ENCODE measurements at places on chromosomes 4 and X.

DNA sequence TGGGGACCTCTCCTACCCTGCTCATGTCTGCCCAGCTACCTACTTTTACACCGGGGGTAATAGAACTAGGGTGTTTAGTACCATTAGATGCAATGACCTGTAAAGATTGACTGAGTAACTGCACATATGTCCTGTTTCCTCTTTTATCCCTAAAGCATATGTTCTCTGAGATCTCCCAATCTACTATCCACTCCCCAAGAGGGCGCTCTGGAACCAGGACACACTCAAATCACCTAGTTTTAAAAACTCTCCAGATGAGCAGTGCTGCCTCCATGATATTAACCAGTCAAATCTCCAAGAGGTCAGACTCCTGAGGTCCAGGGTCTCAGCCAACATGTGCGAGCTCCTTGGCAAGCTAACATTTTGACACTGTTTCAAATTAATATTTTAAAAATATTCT, 87.0 kb upstream of the TSPAN5 start:
- no peak for DNase-seq

DNA sequence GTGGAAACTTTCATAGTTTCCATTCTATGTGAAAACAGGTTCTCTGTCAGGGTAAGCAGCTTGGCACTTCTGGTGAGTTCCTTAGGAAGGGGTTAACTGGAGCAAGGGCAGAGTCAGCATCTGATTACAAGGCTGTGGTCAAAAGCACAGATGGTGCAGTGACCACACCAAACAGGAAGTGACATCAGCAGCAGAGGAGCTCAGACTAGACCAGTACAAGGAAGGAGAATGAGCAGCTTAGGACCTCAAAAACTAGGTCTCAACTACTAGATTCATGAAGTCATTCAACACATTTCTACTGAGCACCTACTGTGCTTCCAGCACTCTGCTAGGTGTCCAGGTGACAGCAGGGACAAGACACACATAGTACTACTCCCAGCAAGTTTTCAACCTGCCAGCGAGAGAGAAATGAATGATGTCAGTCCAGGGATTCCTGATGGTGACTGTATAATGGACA, 130.2 kb downstream of the AMELX start:
- no peak for DNase-seq

GRCh38 chr4:183962419-183962818, 57.3 kb downstream of the STOX2 start:
- DNase-seq = no peak

DNA sequence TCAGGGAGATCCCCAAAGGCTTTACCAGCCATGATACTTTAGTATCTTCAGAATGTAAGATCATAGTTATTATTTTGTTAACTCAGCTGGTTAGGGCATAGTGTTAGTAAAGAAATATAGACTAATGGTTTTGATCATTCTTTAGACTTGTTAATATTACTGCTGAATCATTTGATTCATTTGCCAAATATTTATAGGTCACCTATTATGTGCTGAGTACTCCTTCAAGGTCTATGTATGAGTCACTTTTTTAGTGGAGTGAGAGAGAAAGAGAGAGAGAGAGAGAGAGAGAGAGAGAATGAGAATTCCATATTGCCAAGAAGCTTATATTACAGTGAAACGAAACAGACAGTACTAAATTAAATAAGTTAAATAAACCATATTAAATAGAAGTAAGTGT, 110.3 kb downstream of the UBE2NL start:
- no peak for DNase-seq

DNA sequence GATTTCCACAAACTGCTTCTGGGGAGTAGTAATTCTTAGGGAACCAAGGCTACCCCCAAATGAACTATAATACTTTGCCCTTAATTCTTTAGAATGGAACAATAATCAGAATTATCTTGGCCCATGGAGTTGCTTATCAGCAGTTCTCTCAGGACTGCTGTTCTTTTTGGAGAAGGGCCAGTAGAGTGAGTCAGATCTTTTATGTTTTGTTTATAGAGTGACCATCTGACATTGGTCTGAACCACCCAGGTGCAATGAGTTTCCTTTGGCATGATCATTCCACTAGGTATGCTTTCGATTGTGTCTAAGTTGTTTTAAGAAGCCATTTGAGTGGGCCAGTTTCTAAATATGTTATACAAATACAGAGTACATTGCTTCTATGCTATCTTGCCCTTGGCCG, 31.8 kb downstream of the PRRG1 start:
- DNase-seq = no peak

DNA sequence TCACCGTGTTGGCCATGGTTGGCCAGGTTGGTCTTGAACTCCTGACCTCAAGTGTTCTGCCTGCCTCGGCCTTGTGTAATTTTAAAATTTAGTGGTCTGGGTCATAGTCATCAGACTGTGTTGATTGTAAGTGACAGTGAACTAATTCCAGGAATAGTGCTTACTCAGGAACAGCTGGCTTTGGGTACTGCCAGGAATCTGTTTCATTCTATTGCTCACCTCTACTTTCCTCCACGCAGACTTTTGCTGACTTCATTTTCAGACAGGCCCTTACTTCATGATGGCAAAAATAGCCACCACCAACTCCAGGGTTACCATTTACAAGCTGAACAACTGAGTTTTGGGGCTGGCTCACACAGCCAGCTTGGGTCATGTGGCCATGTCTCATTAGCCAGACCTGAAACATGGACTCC, 54.6 kb downstream of the FNIP2 start:
- no peak for DNase-seq

DNA sequence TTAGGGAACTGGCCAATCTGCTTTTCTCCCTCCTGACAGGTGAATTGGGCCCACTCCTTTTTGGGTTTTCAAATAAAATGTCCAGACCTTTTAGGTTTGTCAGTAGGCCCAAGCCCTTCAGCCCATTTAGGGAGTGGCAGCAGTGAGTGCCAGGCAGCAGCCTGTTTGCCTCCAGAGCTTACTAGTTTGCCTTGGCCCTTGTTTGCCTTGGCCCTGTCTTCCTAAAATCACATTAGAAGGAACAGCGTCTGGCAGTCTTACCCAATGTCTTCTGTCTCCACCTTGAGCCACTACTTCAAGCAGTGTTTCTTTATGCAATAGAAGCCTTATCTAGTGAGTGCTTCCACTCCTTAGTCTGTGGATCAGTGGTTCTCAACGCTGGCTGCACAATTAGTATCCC, 117.1 kb downstream of the TMEM164 start:
- DNase-seq = no peak

DNA sequence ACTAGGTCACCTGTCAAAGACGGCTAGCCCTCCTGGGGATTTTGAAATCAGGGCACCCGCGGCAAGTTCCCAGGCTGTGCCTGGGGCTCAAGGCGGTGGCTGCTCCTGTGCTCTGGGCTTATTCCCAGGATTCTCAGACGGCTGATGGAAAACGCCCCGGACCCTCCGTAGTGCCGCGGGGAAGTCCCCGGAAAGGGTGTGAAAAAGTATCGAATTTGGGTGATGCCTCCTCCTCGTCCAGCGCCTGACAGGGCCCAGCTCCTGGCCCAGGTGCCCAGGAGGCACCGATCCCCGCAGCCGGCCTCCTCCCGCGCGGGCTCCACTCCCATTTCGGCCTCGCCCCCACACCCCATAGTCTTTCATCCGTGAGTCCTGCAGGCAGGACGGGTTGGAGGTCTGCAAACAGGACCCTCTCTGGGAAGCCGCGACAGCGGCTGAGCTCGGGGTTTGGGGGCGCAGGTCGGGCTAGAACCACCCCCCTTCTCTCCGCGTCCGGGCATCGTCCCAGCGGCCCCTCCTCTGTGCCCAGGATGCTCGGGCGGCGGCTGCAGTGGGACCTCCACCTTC, 1.1 kb upstream of the NSG1 start:
- DNase-seq = no peak

DNA sequence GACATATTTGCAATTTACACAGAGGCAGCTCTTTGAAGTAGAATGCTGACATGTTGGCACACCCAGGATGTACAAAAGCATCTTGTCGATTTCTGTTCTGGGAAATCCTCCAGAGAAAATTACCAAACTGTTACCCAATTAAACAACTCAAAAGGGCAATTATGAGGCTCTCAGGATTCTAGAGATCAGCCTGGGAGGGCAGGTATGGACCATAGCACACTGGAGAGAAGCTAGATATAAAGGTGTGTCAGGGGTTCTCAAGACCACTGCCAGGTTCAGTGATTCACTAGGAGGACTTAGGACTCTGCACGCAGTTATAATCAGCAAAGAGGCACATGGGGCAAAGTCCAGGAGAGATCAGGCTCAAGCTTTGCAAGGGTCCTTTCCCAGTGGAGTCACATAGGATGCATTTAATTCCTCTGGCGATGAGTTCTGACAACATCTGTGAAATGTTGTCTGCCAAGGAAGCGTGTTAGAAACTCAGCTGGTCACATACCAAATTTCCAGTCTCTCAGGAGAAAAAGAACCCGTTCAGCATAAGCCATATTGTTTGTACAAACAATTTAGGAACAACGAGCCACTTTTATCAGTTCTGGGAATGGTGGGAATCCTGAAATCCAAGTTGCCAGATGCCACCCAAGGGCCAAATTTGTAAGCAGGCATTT, 100.8 kb downstream of the SYTL5 start:
- DNase-seq = no peak

DNA sequence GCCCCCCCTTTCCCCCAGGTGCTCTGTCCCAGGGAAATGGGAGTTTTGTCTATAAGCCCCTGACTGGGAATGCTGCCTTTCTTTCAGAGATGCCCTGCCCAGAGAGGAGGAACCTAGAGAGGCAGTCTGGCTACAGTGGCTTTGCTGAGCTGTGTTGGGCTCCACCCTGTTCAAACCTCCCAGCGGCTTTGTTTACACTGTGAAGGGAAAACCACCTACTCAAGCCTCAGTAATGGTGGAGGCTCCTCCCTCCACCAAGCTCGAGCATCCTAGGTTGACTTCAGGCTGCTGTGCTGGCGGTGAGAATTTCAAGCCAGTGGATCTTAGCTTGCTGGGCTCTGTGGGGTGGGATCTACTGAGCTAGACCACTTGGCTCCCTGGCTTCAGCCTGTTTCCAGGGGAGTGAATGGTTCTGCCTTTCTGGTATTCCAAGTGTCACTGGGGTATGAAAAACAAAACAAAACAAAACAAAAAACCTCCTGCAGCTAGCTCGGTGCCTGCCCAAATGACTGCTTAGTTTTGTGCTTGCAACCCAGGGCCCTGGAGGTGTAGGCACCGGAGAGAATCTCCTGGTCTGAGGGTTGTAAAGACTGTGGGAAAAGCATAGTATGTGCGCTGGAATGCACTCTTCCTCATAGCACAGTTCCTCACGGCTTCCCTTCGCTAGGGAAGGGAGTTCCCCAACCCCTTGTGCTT, 41.7 kb downstream of the ITM2A start:
- no peak for DNase-seq

GRCh38 chr4:42865572-42866189, 26.8 kb upstream of the GRXCR1 start:
- peak; percentile 14 for DNase-seq

- no peak for DNase-seq
Observed at GRCh38 chrX:112696481-112696880, 16.7 kb upstream of the LHFPL1 start.

- DNase-seq = no peak
Observed at GRCh38 chr4:128481752-128482480, 194.3 kb upstream of the PGRMC2 start.

DNA sequence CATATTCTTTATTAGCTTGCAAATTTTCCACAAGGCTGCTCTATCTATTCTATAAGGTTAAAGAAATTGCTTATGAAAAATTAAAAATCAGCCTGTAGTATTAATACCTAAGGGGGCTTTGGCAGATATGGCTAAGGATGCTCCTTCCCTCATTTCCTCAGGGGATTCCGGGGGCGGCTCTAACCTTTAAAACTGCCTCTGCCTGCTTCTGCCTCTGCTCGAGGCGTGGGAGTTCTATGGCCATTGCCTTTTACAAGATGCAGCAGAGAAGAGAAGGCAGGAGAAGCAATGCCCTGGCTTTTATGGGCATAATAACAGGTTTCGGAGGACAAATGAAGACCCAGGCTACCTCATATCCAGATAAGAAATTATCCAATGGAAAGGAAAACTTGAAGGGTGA, 8.6 kb upstream of the CDKN2AIP start:
- no peak for DNase-seq

DNA sequence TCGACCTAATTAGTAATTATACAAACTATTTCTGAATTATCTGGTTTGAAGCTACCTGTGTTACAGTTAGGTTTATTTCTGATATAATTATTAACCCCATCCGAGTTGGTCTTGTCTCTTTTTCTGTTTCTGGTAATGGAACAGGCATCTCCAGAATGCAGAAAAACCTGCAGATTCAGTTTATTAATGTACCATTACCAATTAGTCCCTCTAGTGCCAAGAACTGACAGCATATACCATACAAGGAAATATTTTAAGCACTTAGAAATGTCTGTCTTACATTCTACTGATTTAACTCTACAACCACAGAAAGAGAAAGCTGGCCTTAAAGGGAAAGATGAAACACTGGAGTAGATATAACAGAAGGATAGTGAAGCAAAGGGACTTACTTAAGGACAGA, 570.6 kb downstream of the CENPC start:
- DNase-seq = no peak

GRCh38 chrX:154776753-154777152, 14.1 kb downstream of the DKC1 start:
- DNase-seq = no peak

DNA sequence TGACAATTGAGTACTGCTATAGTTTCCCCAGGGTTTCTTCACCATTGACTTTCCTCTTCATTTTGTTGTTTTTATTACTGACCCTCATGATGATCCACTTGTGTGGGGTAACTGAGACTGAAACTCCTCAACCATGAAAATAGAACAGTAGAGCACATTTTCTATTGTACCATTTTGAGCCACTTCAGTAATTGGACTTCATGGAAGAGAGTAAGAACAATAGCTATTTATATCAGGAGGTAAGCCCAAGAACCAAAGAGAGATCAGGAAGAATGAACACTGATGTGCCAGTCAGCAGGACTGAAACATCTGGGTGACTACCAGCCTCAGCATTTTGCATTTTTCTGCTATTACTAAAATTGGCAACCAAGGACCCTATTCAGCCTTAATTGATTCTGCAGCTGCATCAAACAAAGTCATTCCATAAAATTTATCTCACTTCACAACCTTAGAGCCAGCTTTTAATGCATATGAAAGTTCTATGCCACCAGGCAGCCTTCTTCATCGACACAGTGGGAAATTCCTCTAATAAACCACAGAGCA, 151.4 kb downstream of the BANK1 start:
- no peak for DNase-seq

DNA sequence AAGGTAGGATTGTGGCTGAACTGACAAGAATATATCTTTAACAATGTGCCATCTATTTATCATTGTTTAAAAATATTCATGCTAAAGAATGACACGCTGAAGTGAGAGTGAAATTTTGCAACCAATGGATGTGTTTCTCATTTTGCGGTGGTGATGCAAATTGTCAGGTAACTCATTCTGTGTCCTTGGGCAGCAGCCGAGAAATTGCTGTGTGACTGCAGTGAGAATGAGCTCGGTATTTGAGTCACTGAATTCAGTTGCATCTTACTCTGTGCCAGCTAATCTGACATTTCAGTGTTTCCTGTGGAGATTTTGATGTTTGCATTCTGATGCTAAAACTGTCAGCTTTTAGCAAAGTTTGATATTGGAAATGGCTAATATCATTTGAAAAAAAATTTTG, 28.1 kb downstream of the MCUB start:
- peak; percentile 34 for DNase-seq

GRCh38 chrX:72258174-72258573, 18.9 kb downstream of the RPS4X start:
- no peak for DNase-seq
